ENCODE measurements at places on chromosomes 6 and 20.
A peak's percentile ranks its signal among the peaks of the same experiment; 100 is the strongest.

DNA sequence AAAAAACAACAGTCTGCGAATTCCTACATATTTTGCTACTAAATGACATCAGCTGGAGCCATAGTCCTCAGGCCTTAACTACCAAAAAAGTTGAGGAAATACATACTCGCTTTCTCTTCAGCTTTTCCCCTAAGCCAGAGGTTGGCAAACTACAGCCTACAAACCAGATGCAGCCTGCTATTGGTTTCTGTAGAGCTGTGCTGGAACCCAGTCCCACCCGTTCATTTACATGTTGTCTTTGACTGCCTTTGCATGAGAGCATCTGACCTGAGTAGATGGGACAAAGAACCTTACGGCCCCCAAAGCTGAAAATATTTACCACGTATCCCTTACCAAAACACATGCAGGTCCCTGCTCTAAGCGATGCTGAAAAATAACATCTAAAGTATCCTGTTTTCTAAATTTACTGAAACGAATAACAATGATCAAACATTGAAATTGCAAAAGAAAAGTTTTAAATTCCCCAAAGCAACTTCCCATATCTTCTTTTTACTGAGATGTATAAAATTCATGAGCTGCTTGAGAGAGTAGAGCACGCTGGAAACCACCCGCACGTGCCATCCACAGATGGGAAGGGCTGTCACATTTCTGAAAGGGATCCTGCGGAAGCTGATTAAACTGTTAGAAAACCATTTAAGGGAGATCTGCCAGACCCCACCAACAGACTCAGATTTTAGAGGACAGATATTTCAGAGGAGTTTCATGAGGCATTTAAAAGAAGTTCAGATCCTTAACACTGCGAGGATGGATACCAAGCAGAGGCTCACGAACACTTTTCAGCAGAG, 124.1 kb downstream of the PRKN start:
- no peak for DNase-seq

DNA sequence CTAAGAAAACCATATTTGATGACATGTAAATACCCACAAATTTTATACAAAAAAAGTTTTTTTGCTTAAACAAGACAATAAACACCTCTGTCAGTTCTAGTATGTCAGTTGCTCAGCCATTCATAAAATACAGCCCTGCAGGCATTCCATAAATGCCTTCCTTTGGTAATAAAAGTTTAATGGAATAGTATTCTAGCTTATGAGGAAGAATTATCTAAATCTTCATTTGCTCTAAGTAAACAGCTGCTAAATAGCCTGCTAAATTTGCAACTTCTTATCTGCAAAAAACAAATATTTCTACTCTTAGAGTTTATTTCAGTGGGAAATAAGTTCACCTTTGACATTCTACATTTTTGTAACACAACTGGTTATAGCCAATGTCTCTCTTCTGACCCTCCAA, 108.8 kb downstream of the SMLR1 start:
- no peak for DNase-seq

- no peak for DNase-seq
Observed at GRCh38 chr20:62186887-62187866, 4.3 kb downstream of the MTG2 start.

DNA sequence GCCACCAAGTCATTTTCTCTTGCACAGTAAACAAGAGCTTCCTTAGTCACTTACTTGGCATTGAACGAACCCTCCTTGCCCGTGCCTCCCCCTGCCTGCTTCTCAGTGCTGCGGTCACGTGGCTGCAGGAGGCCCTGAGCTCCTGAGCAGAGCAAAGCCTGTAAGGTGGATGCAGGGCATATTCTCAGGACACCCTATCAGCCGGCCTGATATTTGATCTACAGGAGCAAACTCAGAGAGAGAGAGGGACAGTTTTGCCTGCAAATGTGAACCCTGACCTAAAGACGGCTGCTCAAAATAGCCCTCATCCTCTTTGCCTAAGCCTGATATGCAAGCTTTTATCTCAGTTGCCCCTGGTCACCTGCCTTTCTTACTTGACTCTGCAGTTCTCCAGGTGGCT, 93.0 kb upstream of the POPDC3 start:
- no peak for DNase-seq

- DNase-seq: no peak
Observed at GRCh38 chr6:73049971-73050594, 175.2 kb downstream of the KHDC1L start.

DNA sequence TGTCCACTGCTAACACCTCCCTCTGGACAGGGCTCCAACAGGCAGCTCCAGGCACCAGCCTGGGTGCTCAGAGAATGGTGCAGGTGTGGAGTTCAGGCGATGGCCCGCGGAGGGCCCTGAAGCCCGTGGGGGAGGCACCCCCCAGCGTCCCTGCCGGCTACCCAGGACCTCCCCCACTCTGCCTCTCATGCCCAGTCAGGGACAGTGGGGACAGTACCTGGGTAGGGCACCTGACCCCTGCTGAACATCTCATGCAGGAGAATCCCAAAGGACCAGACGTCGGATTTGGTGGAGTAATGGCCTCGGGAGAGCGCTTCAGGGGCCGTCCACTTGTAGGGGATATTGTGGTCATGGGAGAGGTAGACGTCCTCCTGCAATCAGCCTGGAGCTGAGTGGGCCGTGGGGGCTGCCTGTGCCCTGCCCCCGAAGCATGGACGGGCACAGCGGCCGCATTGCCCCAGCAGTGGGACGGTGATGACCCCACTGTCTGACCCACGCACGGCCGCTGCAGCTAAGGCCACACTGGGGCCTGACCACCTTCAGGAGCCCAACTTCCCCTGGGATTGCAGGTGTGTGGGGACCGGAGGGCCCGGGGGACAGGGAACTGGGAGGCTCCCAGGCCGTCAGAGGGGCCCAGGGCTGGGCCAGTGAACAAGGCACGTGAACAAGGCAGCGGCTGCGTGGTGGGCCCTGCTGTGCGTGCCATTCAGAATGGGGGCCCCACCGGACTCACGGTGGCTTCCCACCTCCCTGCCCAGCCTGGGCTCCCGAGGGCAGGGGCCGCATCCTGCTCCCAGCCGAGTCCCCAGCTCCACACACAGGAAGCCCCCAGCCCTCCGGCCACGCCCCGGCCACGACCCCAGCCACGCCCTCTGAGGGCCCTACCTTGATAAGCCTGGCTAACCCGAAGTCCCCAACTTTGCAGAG, 7.1 kb downstream of the PTK6 start:
- no peak for DNase-seq

- no peak for DNase-seq
Observed at GRCh38 chr6:43488667-43489276, 11.4 kb downstream of the TJAP1 start.

DNA sequence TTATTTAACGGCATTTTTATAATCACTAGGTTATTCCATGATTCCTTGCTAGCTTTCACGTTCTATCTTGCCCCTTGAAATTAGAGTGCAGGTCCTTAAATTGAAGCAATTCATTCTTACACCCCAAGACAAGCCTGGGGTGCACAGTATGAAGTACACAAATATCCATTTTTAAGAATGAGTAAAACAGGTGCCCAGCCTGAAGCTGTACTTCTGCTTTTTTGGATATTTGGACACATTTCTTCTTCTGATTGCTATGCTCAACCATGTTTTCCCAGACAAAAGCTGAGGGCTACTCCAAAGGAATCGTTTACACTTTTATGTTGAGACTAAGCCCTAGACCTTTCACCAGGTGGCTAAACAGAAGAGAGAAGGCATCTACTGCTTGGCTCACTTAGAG, 7.9 kb upstream of the TAGAP start:
- no peak for DNase-seq

- DNase-seq: no peak
Observed at GRCh38 chr20:63884506-63885263, 10.2 kb upstream of the DNAJC5 start.

GRCh38 chr20:56542489-56543030, 9.5 kb downstream of the FAM209B start:
- no peak for DNase-seq

DNA sequence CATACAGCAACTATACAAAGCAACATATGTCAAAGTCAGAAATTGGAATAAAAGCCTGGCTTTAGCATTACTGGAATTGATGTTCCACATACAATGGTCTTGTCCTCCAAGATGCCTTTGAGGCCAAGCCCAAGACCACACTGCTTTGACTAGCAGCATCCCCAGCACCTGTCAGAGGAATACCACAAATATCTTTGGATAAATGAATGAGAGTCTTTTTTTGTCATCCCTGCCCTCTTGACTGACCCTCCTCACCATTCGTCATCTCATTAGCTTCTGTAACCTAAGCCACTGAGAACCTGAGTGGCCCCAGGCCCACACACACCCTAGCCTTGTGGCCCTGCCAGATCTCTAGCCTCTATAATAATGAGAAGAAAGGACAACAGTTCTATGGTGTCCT, 48.5 kb downstream of the TNFRSF21 start:
- no peak for DNase-seq

GRCh38 chr20:57322476-57322875, 7.1 kb upstream of the SPO11 start:
- DNase-seq: no peak

DNA sequence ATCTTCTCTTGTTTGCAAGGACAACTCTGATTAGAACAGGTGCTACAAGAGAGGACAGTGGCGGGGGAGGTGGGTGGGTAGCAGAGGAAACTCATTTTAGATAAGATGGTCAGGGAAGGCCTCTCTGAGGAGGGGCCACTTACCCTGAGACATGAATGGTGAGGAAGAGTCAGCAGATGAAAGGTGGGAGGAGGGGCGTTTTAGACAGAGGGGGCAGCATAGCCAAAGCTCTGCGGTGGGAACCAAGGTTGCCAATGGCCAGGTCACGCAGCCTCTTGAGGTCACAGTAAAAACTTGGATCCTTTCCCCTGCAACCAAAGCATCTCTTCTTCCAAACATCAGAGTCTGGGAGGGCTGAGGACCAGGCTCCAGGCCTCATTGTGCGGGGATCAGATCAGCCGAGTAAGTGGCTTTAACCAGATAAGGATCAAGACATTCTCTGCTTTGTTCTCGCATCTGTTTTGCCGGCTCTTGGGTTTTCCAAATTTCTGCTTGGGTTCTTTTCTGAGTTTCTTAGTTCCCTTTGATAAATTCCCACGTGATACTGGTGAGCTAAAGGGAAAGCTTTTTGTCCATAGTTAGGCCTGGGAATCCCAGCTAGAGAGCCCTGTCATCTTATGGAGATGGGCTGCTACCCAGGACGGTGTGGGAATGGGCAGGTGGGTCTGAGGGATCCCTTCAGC, 5.5 kb upstream of the CD40 start:
- DNase-seq: no peak

- peak; percentile 37 for DNase-seq
Observed at GRCh38 chr6:24394061-24394779, 8.5 kb upstream of the MRS2 start.

DNA sequence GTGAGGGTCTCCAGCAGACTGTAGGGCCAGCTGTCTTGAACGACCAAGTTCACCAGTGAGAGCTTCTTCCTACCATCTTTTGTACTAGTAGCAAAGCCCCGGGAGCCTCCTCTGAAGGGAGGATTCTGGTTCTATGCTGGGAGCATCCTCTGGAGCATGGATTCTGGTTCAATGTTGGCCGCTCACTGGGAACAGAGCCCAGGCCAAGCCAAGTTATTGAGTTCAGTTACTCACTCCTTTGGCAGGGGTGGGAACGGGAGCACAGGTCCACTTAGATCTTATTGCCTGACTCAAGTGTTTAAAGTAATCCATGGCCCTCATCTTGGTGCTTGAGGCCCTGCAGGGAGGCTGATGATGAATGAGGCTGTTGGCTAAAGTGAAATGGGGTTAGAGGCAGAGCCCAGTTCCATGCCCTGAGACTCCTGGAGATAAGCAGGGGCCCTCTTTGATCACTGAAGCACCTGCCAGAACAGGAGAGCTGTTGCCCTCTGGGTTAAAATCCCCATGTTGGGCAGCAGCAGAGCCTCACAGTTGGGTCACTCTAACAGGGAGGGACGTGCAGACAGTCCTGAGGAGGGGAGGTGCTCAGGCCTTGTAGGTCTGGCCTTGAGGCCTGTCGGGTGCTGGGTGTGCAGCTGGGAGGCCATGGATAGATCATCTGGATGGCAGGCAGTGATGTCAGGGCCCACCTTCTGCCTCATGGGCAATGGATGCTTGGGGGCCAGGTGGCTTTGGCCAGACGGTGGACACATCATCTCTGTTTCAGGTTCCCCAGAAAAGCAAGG, 98.3 kb upstream of the SYNDIG1 start:
- no peak for DNase-seq

GRCh38 chr6:116648156-116648555, 20.4 kb downstream of the ZUP1 start:
- DNase-seq: no peak

GRCh38 chr20:53866794-53867740, 203.3 kb downstream of the BCAS1 start:
- DNase-seq: no peak

DNA sequence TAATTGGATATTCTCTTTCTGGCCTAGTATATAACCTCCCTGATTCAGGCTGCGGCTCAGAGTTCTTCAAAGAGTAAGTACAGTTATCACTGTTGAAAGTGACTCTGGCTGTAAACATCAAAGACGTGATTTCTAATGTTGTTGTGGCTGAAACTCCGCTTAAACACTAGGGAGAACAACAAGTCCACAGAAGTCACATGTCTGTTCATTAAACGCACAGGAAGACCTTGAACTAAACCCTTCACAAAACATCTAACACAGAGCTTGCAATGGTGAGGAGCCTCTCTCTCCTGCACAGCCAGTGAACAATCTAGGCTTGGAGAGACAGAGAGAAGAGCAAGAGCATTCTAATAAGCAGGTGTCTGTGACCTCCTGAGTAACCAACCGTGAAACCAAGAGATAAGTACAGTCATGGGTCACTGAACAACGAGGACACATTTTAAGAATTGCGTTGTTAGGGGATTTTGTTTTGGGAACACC, 249.3 kb downstream of the PRKN start:
- no peak for DNase-seq

DNA sequence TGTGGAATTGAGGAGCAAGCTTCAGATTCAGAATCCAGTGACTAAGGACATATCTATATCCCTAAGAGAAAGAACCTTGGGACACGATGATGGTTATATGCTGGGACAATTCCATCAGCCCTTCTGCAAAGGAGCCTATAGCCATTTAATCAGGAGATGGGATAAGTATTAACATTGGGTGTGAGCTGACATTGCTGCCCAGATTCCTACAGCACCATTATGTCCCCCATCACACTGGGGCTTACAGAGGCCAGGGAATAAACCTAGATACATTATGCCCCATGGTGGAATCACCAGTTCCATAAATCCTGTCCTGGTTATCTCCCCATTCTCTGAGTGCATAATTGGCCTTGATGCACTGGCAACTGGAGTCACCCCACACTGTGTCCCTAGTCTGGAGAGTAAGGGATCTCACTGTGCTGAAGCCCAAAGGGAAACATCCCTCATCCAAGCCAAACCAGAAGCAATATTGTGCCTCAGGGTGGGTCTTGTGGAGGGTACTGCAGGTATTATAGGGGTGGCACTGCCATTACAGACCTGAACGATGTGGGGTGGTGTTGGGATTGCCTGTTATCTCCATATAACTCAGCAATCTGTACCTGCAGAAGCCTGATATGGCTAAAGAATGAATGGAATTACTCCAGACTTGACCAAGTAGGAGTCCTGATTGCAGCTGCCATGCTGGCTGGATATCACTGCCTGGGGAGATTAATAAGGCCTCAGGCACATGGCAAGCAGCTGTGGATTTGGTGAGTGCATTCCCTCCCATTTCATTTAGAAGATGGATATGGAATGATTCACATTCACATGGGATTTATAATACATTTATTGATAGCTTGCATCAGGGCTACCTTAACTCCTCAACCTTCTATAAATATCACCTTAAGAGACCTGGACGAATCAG, 5.0 kb downstream of the HLA-A start:
- DNase-seq: no peak
